NCI-H774 (cell line): ENCODE measurements at places on chromosomes 6 and 20.

DNA sequence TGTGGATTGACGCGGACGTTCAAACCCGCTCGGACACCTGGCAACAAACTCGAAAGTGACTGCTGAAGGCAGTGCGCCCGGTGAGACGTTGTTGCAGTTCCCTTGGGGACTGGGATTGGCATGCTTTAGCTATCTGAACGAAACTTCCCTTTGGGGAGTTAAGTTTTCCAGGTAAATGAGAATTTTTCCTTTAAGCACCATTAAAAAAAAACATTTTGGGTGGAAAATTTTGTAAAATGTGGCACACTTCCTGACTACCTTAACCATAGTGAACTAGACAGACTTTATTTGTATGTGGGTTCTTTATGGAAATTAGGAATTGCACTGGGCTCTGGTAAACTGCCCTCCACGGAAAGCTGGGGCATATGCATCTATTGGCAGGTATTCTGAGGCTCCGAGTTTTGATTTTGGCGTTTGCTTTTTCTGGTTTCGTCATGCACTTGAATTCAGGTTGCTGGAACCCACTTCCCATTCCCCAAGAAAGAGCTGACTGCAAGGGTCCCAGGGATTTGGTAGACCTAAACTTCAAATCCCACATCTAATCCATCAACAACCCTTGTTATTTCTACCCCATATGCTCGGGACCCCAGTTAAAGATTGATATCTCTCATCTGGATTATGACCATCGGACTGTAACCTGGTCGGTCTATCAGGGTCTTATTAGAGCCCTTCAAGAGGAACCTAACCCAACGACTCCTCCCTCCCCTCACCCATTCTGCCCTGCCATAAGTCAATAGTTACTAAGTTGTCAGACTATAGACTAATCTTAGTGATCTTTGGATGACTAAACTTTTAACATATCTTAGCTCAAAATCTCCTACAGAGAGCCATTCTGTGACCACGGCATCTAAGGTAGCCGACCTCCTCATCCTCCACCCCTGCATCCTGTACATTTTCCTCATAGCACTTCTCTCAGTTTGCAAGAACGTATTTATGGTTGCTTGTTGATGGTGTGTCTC, 800 bp upstream of the DYNLT1 start:
- no peak for DNase-seq

DNA sequence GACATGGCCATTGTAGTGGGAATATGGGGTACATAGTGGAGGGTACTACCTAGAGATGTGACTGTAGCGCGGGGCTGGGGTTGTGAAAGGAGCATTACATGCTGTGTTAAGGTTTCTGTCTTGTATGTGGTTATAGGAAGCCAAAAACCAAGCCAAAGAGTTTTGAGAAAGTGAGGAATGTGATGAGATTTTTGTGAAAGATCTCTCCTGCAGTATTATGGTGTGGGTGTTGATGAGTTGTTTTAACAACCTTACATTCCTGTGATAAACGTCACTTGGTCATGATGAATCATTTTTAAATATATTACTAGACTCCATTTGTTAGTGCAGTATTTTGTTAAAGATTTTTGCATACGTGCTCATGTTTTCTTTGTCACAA, 48.9 kb downstream of the ZFAND3 start:
- no peak for DNase-seq

GRCh38 chr20:31711179-31712111, 11.2 kb downstream of the BCL2L1 start:
- DNase-seq = peak; percentile 67

DNA sequence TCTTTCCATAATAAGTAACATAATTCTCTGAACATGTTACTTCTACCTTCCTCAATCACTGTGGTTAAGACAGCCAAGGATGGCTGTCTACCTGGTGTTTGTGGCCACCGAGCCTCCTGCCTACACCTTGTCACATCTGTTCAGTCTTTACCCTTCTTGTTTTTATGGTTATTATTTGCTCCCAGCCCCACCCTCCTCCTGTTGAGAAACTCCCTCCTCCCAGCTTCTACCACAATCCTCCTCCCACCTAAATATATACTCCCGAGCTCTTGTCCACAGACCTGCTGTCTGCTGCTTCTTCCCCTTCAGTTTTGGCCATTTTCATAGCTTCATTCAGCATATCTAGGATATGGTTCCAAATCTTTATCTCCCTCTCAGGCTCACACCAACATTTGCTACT, 35.7 kb upstream of the GABRR1 start:
- no peak for DNase-seq

- DNase-seq = no peak
Measured at GRCh38 chr6:1972962-1973361, 272.4 kb downstream of the GMDS start.

DNA sequence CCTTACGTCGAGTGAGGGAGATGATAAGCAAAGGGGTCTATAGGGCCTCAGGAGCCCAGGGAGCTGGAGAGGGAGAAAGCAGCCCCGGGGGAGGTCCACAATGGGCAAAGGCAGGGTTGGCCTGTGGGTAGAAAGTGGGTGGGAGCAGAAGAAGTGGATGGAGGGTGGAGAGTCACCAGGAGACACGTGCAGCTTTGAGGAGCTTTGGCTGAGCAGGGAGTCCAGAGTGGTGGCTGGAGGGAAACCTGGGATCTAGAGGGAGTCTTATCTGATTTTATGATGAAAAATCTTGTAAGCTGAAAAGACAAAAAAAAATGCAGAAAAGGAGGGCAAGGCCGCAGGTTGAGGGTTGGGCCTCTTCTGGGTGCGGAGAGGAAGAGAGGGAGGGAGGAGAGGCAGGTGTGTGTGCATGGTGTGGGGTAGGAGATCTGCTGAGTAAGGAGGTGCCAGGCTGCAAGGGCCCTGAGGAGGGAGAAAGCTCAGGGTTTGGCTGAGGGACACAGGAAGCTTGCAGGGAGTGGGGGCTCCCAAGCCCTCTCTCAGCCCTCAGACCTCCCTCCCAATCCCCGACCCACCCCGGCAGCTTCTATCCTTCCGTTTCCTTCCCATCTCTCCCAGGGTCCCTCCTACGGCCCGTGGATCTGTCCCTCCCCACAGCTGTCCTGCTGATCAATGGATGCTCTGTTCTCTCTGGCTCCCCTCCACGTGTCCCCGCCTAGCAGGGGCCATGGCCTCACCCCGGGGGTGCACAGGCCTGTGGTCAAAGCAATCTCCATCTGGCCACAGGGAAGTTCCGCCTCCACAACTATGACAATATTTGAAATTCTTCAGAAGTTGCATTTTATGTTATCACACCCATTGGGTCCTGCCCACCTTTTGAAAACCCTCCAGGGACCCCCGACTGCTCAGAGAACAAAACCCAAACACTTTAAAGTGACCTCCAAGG, 17.1 kb upstream of the BPI start:
- DNase-seq = no peak

- DNase-seq = no peak
Measured at GRCh38 chr20:13455713-13456112, 183.0 kb downstream of the TASP1 start.

- no peak for DNase-seq
Measured at GRCh38 chr6:156852858-156853216, 75.7 kb downstream of the ARID1B start.

DNA sequence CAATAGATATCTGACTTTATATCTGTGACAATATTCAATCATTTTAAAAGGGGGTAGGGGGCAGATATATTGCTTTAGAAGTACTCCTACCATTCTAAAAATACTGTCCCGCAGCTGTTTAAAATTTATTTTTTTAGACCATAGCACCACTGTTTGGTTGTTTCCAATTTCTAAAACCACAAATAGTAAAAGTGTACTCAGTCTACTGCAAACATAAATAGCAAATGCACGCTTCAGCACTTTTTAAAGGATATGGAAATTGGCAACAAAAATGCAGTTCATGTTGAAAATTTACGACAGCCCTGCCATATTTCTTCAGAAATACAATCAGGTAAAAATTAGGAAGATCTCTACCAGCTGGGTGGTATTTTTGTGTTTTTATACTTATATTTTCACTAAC, 132.0 kb upstream of the RUNX2 start:
- no peak for DNase-seq

GRCh38 chr20:41563087-41563486, 55.1 kb downstream of the CHD6 start:
- DNase-seq = no peak

DNA sequence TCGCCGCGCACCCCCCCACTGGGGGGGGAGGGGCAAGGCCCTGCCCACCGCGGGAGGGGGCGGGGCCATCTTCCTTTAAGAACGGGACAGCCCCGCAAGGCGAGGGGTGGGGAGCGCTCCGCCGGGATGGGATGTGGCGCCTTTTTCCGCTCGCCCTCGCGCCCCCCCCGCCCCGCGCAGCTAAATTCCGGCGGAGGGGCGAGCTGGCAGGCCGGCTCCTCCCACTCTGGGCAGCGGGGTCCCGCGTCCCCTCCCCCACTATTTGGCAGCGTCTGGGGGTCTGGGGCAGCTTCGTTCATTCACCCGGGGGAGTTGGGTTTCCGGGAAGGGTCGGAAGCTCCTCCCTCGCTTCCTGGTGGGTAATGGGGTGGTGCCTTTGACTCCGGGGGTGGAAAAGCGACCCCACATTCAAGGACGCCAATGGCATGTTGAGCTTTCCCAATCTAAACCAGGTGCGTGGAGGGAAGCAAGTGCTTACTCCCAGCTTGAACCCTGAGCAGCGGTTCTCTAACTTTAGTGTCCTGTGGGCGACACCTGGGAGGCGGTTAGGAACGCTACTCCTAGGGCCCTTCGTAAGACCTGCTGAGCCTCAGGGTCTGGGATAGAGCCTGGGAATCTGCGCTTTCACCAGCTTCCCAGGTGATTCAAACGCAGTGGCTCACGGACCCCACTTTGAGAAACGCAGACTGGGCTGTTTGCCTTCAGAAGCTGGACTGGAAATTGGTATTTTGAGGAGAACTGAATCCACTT, 927 bp downstream of the ASXL1 start:
- DNase-seq = peak; percentile 39

GRCh38 chr20:40073535-40074111, 615.4 kb downstream of the MAFB start:
- no peak for DNase-seq

DNA sequence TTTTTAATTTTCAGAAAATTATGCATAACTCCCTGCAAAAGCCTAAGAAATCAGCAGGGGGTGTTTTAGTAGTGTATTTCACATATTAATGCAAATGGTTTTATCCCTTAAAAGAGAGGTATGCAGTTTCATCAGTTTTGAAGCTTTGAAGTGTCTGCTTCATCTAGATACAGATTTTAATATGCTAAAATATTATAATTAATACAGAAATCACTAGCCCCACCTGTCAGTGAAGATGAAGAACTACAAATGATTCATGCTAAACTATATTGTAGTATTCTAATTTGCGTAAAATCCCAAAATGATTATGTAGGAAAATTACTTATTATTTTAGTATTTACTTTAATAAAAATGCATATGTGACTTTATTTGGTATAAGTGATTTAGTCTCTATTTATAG, 2.9 kb upstream of the TFB1M start:
- DNase-seq = no peak

- no peak for DNase-seq
Measured at GRCh38 chr6:10547809-10548208, 26.7 kb downstream of the GCNT2 start.

- no peak for DNase-seq
Measured at GRCh38 chr20:54429364-54429763, 46.0 kb upstream of the DOK5 start.

GRCh38 chr6:17169291-17169690, 67.4 kb downstream of the STMND1 start:
- no peak for DNase-seq

GRCh38 chr20:3082306-3082951, 2.1 kb downstream of the AVP start:
- no peak for DNase-seq

DNA sequence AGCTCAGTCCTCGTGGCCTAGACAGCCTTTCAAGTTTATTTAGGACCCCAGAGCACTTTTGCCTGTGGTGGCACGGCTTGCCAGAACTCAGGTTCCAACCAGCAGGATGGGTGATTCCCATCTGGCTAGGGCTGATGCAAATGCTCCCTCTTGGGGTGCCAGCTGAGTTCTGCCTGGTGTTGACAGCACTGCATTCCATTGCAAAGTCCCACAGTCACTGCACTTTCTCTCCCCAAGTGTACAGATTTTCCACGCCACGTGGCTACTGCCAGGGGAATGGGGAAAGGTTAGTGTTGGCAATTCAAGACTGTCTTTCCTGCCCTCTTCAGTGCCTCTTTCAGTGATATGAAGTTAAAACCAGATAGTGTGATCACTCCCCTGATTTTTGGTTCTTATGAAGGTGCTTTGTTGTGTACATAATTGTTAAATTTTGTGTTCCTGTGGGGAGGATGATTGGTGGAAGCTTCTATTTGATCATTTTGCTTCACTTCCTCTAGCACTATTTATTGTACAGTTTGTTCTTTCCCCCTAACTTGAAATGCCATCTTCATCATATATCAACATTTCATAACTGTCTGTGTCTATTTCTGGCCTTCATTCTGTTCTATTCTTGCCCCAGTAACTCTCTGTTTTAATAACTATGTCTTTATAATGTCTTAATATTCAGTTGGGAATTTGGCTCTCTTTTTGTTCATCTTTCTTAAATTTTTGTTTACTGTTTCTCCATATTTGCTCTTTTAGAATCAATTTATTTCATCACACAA, 86.2 kb downstream of the CFAP61 start:
- DNase-seq = no peak

DNA sequence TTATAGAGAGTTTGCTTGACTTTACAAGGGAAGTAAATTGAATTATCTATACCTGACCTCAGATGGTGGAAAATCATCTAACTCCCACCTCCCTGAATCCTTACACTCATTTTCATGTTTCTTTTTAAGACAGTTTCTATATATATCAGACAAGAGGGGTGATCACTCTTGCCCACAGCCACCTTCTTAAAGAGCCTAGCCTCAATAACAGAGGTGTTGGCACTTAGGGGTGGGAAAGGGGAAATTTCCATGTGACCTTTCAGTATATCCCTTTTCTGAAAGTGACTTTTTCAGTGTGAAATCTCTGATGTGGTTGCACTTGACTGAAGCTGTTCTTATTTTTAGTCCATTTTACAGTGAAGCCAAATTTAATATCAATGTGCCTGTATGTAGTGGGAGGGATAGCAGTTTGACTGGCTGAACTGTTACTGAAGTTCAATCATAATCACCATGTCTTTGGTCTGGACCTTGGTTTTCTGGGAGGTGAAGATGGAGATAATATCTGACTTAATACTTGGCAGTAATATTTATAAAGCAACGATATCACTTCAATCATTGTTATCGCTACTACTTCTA, 141.3 kb downstream of the MAP3K7 start:
- no peak for DNase-seq

- DNase-seq = no peak
Measured at GRCh38 chr6:36838896-36839748, at the start of gene CPNE5. TSS of gene CPNE5 (minus strand) at chr6:36839444. CDS start at chr6:36839377, 67 bp downstream.

DNA sequence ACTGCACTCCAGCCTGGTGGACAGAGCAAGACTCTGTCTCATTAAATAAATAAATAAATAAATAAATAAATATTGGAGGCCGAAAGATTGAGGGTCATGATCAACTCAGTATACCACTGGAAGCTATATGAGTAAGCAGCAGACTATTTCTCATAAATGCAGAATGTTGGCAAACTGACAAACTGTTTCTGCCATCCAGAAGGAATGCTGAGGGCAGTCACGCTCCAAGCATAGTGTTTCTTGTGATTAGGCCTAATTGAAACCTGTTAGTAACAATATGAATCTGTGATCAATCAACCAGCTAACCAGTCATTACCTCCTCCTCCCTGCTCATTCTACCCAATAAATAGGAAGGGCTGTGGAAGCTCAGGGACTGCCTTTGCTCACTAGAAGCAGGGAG, 15.2 kb upstream of the KCNK15 start:
- DNase-seq = no peak
